ENCODE measurements at places on chromosomes 2 and 18.

GRCh38 chr2:62919041-62919440, 131.6 kb upstream of the OTX1 start:
- DNase-seq: no peak

- no peak for DNase-seq
Measured at GRCh38 chr2:106982350-106982749, 96.4 kb upstream of the ST6GAL2 start.

- DNase-seq: no peak
Measured at GRCh38 chr2:98868548-98869271, 67.3 kb downstream of the CRACDL start.

- peak; percentile 6 for DNase-seq
Measured at GRCh38 chr18:46497129-46497528, 159.9 kb downstream of the LOXHD1 start.

DNA sequence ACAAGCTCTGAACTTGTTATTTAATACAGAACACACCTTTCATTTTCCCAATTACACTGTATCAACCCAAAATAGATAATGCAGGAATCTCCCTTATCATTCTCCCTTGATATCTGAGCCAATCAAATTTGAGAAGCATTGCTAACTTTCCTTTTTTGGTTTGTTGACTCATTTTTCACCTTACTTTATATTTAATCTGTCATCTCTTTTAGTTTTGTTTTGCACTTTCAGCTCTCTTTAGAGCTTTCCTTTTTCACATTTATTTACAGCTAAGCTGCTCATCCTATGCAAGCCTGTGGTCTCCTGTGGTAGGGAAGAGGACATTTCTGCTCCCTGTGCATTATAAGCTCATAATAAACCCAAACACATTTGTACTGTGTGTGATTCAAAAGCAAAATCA, 50.1 kb downstream of the ITGAV start:
- DNase-seq: no peak

DNA sequence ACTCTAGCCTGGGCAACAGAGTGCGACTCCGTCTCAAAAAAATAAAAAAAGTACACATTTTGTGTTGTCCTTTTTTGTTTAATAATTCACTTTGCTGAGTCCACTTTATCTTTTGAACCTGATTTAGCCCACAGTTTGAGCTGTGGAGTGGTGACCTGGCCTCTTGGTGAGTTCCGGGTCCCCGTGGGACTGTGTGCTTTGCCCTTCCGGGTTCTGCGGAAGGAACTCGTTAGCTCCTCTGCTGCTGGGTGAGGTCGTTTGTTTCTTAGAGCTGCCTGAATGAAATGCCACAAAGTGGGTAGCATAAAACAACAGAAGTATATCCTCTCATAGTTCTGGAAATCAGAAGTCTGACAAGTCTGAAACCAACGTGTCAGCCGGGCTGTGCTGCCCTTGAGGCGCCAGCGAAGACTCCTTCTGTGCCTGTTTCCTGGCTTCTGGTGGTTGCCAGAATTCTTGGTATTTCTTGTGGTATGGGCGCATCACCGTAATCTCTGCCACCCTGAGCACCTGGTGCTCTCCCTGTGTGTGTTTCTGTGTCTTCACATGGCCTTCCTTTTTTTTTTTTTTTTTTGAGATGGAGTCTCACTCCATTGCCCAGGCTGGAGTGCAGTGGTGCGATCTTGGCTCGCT, 3.5 kb downstream of the EFHD1 start:
- DNase-seq: no peak

GRCh38 chr2:128817171-128817570, 498.5 kb upstream of the HS6ST1 start:
- DNase-seq: no peak

- DNase-seq: no peak
Measured at GRCh38 chr2:231680992-231681852, 27.1 kb upstream of the PTMA start.

- DNase-seq: no peak
Measured at GRCh38 chr2:120764991-120765677, 29.5 kb downstream of the GLI2 start.

DNA sequence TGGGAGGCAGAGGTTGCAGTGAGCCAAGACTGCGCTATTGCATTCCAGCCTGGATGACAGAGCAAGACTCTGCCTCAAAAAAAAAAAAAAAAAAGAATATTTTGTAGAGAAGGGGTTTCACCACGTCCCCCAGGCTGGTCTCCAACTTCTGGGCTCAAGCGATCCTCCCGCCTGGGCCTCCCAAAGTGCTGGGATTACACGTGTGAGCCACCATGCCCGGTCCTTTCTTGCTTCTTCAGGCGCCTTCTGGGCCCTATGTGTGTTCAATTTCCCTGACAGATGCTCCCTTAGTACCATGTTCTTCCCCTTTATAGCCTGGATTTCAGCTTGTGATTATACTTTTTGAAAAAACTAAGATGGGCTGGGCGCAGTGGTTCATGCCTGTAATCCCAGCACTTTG, 9.8 kb downstream of the ZFP36L2 start:
- DNase-seq: no peak

DNA sequence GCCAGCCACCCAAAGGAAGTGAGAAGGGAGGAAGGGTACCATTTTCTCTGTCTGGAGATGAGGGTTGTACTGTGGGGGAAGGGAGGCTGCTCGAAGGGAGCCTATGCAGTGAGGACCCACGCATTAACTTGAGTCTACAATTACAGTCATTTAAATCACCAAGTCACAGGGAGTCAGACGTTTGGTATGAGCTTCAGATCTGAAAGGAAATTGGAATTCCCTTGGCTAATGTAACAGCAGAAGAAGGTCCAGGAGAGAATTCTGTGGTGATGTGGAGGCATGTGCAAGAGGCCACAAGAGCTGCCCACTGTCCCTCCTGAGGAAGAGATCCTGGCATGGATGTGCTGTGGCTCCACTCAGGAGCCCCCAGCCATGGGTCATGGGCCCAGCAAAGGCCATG, 22.5 kb downstream of the DAPL1 start:
- DNase-seq: no peak

DNA sequence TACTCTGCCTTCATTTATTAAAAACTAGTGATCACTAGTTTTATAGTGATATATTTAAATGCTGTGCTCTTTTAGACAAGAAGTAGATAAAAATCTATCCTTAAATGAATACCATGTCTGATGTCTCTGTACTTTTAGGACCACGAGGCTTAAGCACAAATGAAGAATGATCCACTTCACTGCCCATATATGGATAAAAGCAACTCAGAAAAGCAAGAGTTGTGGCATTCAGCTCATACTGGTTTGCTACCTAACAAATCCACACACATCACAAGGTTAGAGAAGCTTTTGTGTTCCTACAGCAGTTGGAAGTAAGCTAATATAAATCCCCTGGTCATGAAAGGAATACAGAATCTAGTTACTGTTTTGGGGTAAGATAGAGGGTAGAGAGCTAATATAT, 72.7 kb upstream of the LPIN2 start:
- DNase-seq: no peak

- DNase-seq: no peak
Measured at GRCh38 chr2:213205944-213206343, 54.5 kb upstream of the IKZF2 start.

DNA sequence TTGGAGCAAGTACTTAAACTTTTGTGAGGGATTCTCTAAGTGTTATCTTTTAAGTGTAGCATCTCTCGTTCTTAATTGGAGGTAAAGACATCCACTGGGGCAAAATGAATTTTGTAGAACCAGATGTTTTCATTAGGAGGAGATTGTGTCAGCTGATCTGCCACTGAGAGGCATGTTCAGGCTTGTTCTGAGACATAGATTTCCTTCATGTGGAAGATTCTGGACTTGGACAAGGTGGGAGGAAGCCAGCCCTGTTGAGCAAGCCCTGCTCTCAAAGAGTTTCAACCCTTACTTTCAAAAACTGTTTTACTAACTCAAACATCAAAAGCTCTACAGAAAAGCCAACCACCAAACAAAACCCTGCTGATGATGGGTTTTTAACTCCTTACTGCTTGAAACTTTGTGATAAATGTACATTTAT, 6.5 kb downstream of the MAP4K4 start:
- DNase-seq: no peak

GRCh38 chr18:27130065-27130630, 55.0 kb downstream of the CHST9 start:
- DNase-seq: no peak

DNA sequence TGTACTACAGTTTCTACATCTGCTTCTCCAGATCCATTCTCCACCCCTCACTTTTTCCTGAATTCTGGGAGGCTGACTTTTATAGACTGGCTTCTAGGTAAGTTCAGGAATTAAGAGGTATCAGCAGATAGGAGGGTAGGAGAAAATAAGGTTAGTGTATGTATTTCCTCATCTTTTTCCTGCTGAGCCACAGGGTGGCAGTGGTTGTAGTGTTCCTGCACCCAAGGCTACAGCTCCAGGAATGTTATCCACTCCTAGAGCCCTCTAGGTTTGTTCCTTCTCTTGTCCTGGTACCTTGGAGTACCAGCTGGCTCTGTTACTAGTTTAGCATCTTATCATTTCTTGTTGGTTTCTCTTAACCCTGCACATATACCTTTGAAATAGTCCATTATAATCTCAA, 40.7 kb upstream of the C2orf66 start:
- DNase-seq: no peak

DNA sequence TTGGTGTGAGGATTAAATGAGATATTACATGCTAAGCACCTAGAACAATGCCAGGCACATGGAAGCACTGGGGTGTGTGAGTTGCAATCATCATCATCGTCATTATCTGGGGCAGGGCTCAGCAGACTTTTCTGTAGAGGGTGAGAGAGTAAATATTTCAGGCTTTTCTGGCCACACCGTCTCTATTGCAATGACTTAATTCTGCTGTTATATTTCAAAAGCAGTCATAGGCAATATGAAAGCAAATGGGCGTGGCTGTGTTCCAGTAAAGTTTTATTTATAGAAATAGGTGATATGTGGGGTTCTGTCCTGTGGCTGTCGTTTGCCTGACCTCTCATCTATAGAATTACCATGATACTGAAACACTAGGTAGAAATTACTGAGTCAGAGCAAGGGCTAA, 60.6 kb downstream of the IL1R2 start:
- DNase-seq: no peak

DNA sequence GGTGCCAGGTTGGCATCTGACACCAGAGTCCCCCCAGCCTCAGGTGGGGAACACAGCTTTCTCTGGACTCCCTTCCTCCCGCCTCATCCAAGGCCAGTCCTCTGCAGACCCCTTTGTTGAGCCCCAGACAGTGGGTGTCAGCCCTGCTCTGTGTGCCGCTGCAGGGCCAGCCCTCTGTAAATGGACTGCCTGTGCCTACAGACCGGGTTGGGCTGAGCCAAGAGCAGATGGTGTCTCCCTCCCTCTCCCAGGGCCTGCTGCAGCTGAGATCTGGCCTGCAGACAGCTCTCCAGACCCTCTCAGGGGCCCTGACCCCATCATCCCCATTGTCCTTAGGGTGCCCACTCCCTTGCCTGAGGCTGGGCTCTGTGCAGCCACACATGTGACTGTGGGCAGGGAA, 160.8 kb downstream of the KLHL29 start:
- no peak for DNase-seq

DNA sequence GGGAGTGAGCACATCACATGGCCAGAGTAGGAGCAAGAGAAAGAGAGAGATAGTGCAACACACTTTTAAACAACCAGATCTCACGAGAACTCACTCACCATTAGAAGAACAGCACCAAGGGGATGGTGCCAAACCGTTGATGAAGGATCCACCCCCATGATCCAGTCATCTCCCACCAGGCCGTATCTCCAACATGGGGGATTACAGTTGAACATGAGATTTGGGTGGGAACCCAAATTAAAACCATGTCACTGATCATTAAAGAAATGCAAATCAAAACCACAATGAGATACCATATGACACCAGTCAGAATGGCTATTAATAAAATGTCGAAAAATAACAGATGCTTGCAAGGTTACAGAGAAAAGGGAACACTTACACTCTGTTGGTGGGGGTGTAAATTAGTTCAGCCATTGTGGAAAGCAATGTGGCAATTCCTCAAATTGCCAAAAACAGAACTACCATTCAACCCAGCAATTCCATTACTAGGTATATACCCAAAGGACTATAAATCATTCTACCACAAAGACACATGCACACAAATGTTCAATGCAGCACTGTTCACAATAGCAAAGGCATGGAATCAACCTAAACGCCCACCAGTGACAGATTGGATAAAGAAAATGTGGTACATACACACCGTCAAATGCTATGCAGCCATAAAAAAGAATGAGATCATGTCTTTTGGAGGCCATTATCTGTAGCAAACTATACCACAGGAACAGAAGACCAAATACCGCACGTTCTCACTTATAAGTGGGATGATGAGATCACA, 137.1 kb downstream of the COL6A3 start:
- DNase-seq: no peak

DNA sequence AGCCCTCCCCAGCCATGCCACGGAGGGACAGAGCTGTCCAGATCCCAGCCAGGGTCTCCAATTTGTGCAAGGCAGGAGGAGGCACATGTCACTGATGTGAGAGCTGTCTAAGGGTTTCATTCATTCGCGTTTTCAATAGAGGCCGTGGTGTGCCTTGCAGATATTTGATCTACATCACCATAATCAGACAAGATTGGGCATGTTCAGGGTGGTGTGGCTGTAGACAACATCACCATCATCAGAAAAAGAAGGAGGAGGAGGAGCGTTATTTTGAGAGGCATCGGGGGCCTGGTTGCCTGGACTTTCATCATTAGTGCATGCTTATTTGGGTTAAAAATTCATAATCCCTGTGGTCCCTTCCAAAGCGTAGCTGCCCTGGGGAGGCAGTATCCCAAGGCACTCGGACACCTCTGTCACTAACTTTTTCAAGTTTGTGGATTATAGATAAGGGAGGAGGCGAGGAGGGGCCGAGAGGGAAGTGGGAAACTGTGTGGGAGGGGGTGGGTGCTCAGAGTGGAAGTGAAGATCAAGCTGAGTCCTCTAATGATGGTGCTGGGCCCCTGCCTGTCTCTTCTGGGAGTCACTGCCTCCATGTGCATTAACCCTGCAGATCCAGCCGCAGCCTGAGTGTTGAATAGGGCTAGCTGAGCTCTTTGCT, 194.1 kb downstream of the CTIF start:
- no peak for DNase-seq

DNA sequence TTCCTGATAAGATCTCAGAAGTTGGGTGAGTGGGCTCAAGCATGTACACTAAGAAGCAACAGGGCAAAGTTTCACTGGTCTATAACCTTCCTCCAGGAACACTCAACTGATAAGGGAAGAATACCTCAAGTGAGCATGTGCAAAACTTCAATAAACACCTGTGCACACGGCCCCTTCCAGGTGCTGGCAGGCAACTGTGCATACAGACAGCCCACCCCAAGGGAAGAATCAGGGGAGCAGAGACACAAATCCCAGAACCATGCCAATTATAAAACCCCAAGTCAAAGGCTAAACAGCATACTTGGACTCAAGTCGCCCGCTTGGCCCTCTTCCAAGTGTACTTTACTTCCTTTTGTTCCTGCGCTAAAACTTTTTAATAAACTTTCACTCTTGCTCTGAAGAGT, 85.9 kb upstream of the RTN4 start:
- no peak for DNase-seq

DNA sequence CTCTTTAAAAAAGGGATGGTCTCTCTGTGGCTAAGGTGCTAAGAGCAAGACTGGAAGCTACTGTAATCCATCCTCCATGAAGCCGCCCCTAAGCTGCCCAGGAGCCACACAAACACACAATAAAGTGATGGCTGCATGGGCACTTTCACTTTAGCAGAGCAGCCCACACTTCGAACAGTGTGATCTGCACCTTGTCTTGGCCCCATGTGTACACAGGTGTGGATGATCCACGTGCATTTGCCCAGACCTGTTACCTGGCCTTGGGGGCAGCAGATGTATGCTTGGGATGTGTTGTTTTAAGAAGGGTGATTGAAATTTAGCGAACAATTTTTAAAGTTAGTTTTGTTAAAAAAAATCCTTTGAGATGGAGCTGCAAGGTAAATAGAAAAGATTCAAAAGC, 39.9 kb downstream of the TMEM178A start:
- no peak for DNase-seq

GRCh38 chr2:31033032-31033431, 105.2 kb downstream of the GALNT14 start:
- no peak for DNase-seq

All from activated T-cell treated with anti-CD3 and anti-CD28 coated beads for 1 hour (primary cell).